ENCODE measurements at places on chromosomes 13 and 19.

DNA sequence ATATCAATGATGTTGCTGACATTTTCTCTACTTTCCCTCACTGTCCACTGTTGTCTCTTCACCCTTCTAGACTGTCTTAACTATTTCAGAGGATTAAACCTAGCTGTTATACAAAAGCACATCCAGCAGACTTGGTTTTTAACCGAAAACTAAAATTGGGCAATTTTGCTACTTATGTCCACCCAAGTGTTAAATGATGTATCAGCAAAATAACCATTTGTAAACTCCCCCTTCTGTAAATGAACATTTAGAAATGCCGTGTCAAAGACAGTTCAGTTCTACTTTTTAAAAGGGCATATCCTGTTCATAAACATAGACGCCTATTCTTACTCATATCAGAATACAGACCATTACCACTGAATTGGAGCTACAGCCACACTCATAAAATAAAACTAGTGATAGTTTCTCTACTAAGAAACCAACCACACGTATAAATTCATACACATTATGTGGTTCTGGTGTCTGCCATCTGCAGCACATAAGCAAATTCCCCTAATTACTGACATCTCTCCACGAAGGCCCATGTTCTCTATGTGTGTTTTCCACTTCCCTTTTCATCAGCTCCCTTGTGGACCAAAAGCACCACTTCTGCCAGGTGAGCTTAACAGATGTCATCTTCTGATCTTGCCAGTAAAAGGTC is 1091.8 kb downstream of the PCDH9 start:
- DNase-seq: no peak

DNA sequence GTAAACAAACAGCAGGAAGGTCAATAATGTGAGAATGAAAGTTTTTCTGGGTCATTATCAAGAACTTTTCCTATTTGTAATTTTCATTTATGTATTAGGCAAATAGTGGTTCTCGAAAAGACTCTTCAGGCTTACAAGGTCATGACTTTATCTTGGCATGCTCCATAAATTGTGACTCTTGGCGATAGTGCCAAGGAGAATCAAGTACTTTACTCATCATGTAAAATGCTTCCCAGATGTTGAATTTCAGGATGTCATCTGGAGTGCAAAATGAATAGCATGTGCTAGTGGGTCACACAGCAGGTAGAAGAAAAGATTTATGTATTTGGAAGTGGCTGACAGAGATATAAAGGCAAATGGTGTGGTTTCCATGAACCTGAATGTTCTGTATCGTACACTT is 1492.7 kb upstream of the PCDH20 start:
- no peak for DNase-seq

GRCh38 chr19:16585808-16586476 is 13.7 kb upstream of the SLC35E1 start:
- DNase-seq: no peak

GRCh38 chr13:107866032-107866940 is 349.1 kb downstream of the LIG4 start:
- DNase-seq: no peak

DNA sequence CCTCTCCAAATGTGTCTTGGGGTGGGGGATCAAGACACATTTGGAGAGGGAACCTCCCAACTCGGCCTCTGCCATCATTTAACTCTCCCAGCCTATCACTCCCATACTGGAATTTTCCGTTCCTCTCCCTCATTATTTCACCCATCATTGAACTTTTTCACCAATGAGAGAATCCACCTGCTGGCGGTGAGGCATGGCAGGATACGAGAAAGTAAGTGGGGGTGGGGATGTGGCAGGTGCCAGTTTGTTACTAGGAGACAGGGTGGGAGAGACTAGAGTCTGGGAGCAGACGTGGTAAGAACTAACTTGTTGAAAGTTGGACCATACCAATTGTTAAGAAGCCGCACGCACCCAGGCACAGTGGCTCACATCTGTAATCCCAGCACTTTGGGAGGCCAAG is 6.9 kb downstream of the GIPR start:
- DNase-seq: no peak

GRCh38 chr13:46160471-46161066 is 21.4 kb downstream of the LCP1 start:
- DNase-seq: no peak

DNA sequence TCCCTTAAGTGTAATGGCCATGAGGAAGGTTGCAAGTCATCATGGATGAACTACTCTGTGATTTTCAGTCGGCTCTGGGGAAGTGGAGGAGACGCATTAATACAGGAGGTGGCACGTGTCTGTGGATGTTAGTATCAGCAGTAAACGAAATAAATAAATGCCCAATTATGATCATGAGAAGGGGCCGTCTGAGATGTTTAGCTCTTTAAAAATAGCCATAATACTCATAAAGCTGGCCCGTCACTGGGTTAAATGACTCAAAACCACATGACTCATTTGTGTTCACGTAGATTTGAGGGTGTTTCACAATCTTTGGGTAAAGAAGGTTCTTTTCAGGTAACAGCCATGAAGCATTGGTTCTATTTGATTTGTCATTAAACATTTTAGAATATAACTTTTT is 620.6 kb downstream of the GPC6 start:
- DNase-seq: no peak

- DNase-seq: no peak
Measured at GRCh38 chr19:50725218-50725910, 2.2 kb downstream of the CLEC11A start.

DNA sequence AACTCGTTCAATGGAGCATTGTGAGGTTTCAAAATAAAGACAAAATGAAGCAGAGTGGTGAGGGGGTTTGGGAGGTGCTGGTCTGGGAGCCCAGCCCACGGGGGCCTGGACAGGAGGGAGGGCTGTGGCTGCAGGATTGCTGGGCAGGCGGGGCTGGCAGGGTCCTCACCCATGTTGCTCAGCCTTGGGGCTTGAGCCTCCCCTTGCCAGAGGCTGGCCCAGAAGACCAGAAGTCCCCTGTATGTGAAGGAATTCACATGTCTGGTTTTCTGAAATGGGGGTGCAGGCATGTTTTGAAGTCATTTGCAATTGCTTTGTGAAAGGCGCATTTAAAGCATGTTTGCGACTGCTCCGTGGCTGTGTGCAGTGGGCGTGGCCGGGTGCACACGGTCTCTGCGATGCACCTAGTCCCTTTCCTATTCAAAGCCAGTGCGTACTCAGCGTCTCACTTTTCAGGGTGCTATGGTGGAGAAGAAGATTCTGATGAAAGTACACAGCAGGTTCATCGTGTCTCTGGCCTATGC is 2.3 kb downstream of the GRK1 start:
- DNase-seq: no peak

GRCh38 chr13:102233566-102234208 is 168.2 kb downstream of the FGF14 start:
- no peak for DNase-seq

DNA sequence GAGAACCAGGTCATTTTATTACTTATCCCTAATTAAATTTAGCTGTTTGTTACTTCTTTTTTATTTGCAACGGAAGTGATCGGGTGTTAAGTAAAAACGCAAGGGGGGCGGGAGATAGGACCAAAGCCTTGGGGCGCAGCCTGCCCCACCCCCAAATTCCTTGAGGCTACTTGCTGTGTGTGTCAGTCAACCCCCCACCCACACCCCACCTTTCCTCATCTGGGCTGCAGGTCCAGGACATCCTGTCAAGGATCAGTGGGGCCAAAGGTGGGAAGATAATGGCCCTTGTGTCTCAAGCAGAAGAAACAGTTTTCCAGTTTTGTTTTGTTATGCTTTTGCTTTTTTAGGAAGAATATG is 1.2 kb upstream of the FOXO1 start:
- DNase-seq: no peak

- no peak for DNase-seq
Measured at GRCh38 chr13:36787181-36787580, 31.8 kb upstream of the RFXAP start.
